ENCODE measurements at places on chromosomes 4 and X.

DNA sequence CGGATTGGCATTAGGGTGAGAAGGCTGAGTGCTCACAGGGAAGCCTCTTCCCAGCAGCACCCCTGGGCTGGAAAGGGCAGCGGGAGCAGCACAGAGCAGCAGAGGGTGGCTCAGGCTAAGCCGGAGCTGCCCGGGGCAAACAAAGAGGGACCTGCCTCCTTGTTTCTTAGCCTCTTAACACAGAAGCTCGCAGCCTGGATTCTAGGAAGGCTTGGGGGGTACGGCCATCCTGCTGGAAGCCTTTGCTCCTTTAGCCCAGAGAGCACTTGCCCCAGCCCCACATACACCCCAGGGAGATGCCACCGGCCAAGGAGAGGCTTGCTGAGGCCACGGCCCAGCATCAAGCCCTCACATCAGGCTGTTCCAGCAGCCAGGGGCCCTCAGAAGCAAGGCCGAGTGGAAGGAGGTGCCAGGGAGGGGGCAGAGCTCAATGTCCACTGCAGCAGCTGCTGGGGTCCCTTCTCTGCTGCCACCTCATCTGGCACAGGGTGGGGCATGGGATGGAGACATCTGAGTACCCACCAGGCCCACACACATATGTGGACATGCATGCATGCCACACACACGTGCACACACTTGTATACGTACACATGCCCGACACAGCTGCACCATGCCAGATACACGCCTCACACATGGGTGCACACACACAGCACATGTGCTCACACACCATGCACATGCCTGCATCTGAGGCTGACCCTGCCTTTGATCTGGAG lies 20.3 kb upstream of the SPON2 start:
- no peak for DNase-seq

DNA sequence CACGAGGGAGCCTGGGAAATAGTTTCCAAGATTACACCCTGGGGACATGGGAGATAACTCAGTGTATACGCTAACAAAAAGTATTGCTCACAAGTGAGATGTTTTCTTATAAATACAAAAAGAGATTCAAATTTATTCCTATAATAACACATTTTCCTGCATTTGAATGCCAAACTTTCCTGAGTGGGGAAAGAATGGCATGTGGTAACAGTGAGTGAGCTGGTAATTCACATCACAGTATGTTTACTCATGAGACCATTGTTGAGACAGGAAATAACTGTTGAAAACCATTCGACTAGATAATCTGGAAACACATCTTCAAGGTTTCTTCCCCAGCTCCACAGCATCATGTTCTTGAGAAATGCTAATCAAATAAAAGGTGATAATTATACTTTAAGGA lies 109.1 kb downstream of the TASL start:
- no peak for DNase-seq

- no peak for DNase-seq
Observed at GRCh38 chr4:114464726-114465272, 133.8 kb upstream of the UGT8 start.

GRCh38 chrX:97763391-97763790 lies 879.7 kb downstream of the RPA4 start:
- no peak for DNase-seq

- DNase-seq, result no peak
Observed at GRCh38 chr4:91436556-91436955, 867.2 kb upstream of the GRID2 start.

DNA sequence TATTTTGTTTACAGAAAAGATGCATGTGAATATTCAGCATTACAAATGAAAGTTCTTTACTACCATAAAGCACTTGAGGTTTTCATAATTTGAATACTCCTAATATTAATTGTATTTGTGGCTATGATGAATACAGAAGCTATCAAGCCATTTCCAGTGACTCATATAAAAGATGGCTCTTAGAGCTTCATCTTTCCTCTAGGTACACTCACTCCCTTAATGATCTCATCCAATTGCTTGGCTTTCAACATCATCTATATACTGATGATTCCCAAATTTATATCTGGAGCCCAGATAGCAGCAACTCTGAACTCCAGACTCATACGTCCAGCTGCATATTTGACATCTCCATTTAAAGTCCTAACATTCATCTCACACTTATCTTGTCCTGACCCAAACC lies 183.4 kb upstream of the FAM241A start:
- no peak for DNase-seq

GRCh38 chr4:77268108-77268507 lies 111.1 kb downstream of the CCNG2 start:
- DNase-seq, result no peak

DNA sequence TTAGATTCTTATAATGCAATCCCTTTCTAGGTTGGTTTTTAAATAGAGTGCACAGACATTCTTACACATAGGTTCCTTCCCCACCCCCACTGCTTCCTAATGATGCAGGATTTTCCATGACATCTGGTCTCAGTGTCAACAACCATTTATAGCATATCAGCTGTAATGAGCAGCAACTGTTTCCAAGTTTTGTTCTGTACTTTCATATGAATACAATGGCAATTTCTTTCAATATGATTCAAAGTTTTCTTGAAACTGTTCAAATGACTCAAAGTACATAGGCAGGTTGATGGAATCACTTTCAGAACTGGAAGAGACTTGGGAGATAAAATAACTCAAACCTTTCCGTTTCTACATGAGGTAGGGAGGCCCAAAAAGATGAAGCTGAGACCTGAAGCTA lies 220.7 kb downstream of the CAMK2D start:
- DNase-seq, result no peak

Data from right lung (tissue), 10 donors.